ENCODE measurements at places on chromosomes 2 and 18. TPM values are rescaled to one million over a fixed set of nuclear protein-coding genes. Genes with fewer than 3 reads are reported as not detected.

Gene METTL8
- 16.6 TPM for polyA plus RNA-seq

Gene CNTNAP5
- polyA plus RNA-seq, result not detected

Gene CFAP65
- polyA plus RNA-seq, result not detected

Gene PUS10
- polyA plus RNA-seq, result 2.8 TPM

Gene MYCN
- not detected for polyA plus RNA-seq

Gene VPS4B
- 74.5 TPM for polyA plus RNA-seq

Gene DES
- not detected for polyA plus RNA-seq

Gene SFTPB
- not detected for polyA plus RNA-seq

Gene FAM110C
- 0.15 TPM for polyA plus RNA-seq

Gene TMEM198
- polyA plus RNA-seq, result not detected

Gene SELENOI
- polyA plus RNA-seq, result 3.2 TPM

Gene LINC00305
- not detected for polyA plus RNA-seq

Gene SCN9A
- not detected for polyA plus RNA-seq

Gene GTF3C2
- 43.5 TPM for polyA plus RNA-seq

Gene CXCR4
- polyA plus RNA-seq, result 569 TPM

Gene ZNF396
- 0.87 TPM for polyA plus RNA-seq

Gene LRRC30
- not detected for polyA plus RNA-seq

Gene FOXD4L1
- not detected for polyA plus RNA-seq

Gene LIPG
- polyA plus RNA-seq, result not detected

Gene CGREF1
- 0.17 TPM for polyA plus RNA-seq

Gene ANKRD30B
- not detected for polyA plus RNA-seq

Gene LYG2
- polyA plus RNA-seq, result not detected

Gene LRRTM4
- not detected for polyA plus RNA-seq

Gene GPAT2
- 8.9 TPM for polyA plus RNA-seq

Gene SLC35F5
- polyA plus RNA-seq, result 5.3 TPM

Gene GAL3ST2
- not detected for polyA plus RNA-seq

Gene CHRNG
- not detected for polyA plus RNA-seq

Gene MRO
- not detected for polyA plus RNA-seq

Gene HS1BP3
- 19.4 TPM for polyA plus RNA-seq

Gene MALL
- 0.38 TPM for polyA plus RNA-seq

Gene ALK
- not detected for polyA plus RNA-seq

Data from CD8-positive, alpha-beta memory T cell (primary cell).